ENCODE measurements at places on chromosomes 7 and 10.

GRCh38 chr7:50599385-50599784, 34.2 kb upstream of the DDC start:
- no peaks in the 10 kb centered on the region for H3K36me3 ChIP-seq
- DNase-seq: no peak
- no peak overlapping the region for H3K27ac ChIP-seq
- no peak overlapping the region for H3K4me3 ChIP-seq
- H3K4me1 ChIP-seq: peaks cover 13% of the 10 kb centered on the region

DNA sequence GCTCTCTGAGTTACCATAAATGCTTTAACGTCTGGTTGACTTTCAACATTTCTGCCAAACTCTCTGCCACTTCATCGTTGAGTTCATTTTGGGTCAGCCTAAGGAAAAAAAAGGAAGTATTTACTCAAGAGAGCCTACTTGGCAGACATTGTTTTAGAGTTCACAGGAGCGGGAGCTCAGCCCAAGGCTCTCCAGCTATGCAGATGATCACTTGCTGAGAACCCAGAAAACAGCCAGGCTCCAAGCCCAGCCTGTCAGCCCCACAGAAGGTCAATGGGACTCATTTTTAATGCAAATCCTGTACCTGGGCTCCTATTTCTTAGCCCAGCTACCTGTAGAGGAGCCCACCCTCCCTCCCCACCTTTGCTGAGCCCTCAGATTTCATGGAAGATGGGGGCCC, 45.5 kb downstream of the NOD1 start:
- no peaks in the 10 kb centered on the region for H3K27me3 ChIP-seq
- no peaks in the 10 kb centered on the region for H3K4me1 ChIP-seq
- no peak overlapping the region for H3K4me3 ChIP-seq
- peaks cover 59% of the 10 kb centered on the region for H3K36me3 ChIP-seq
- DNase-seq: no peak

- no peak overlapping the region for H3K27ac ChIP-seq
- H3K4me1 ChIP-seq: no peaks in the 10 kb centered on the region
- H3K4me3 ChIP-seq: no peak overlapping the region
- no peak for DNase-seq
- peaks cover 11% of the 10 kb centered on the region for H3K36me3 ChIP-seq
Measured at GRCh38 chr10:70592186-70592735, 10.3 kb downstream of the PRF1 start.

- H3K4me3 ChIP-seq: no peak overlapping the region
- H3K4me1 ChIP-seq: no peaks in the 10 kb centered on the region
- no peak overlapping the region for H3K27ac ChIP-seq
- no peaks in the 10 kb centered on the region for H3K36me3 ChIP-seq
Measured at GRCh38 chr10:102975483-102976379, 57.6 kb downstream of the CNNM2 start.

GRCh38 chr10:89494575-89494974, 40.8 kb downstream of the SLC16A12 start:
- no peaks in the 10 kb centered on the region for H3K36me3 ChIP-seq
- H3K4me3 ChIP-seq: no peak overlapping the region
- H3K4me1 ChIP-seq: no peaks in the 10 kb centered on the region
- no peak overlapping the region for H3K27ac ChIP-seq
- peaks cover 6% of the 10 kb centered on the region for H3K27me3 ChIP-seq

DNA sequence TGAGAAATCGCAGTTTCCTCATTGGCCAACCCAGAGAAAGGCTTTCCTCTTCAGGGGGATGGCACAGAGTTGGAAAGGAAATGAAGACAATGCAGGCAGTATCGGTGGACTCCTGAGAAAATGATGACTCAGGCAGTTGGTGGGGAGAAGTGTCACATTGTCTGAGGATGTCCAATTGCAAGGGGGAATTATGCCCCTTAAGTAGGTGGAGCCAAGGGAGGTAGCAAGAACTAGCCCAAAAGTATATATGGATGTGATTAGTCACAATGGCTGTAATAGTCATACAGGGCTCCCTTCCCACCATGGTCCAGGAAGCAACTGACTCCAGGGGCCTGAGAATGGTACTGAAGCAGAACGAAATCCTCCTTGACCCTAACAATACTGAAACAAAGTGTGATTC, 58.3 kb upstream of the EGFR start:
- no peaks in the 10 kb centered on the region for H3K36me3 ChIP-seq
- no peaks in the 10 kb centered on the region for H3K4me1 ChIP-seq
- no peak for DNase-seq
- H3K27ac ChIP-seq: no peak overlapping the region
- H3K4me3 ChIP-seq: no peak overlapping the region
- no peaks in the 10 kb centered on the region for H3K27me3 ChIP-seq

DNA sequence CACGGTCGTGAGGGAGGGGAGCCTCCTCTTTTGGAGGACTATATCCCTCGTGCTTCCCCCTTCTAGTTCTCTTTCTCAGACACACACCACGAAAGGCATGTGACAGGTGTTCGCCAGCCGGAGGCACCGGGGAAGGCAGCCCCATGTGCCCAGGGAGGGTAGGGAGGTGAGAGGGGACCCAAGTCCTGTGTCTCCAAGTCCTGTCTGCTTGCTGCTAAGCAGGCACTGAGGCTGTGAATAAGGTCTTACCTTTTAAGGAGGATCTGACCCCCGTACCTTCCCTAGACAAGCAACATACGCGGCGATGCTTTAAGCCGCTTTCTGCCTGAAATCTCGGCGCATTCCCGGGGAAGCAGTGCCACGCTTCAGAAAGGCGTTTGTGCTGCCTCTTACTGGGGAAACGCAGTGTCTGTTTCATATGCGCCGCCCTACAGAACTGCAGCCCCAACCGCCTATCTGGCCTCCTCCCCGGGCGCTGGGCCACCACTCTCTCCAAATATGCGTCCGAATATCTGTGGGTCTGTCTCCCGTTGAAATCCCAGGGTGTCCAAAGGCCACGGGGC, 770 bp downstream of the PLXNA4 start:
- H3K27me3 ChIP-seq: peaks cover 37% of the 10 kb centered on the region
- no peak overlapping the region for H3K4me3 ChIP-seq
- H3K36me3 ChIP-seq: no peaks in the 10 kb centered on the region
- DNase-seq: no peak
- no peaks in the 10 kb centered on the region for H3K4me1 ChIP-seq

DNA sequence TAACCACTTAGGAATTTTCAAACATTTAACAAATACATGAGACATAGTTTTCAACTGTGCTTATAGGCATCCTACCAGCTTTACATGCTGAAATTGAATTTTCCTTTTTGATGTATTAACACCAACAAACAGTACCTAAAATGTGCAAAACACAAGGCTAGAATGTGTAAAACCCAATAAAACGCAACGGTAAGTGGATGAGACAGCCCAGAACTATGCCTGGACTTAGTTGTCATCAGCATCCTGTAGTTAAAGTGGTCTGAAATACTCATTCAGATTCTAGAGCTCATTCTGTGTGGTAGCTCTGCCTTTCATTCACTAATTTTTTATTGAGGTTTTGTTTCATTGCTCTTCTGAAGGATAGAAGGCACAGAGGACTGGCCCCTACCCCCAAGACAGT, 137.1 kb downstream of the BMPER start:
- no peak overlapping the region for H3K27ac ChIP-seq
- no peak overlapping the region for H3K4me3 ChIP-seq
- H3K27me3 ChIP-seq: no peaks in the 10 kb centered on the region
- no peaks in the 10 kb centered on the region for H3K4me1 ChIP-seq
- DNase-seq: no peak

DNA sequence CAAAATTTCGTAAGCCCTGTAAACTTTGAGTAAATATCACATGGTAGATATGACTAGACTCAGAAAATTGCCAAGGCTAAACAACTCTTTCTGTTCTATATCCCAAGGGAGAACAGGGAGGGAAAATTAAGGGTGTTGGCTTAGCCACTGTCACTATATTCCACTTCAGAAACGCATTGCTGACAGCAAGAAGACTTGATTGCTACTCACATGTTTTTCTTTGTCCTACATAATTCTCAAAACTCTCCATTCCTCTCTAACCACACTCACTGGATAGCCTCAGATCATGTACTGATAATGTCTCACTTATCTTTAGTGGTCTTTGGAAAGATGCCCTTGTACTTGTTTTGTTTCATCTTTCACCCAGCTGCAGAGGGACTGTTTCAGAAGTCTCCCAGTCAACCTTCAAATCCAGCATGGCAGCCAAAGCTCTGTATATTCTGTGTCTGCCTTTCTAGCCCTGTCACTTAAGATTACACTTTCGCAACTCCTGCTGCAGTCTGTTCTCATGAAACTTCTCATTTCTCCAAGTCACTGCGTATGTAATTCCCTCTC, 582.4 kb upstream of the FZD8 start:
- no peak overlapping the region for H3K27ac ChIP-seq
- H3K4me1 ChIP-seq: no peaks in the 10 kb centered on the region
- no peak overlapping the region for H3K4me3 ChIP-seq
- no peaks in the 10 kb centered on the region for H3K27me3 ChIP-seq
- no peak for DNase-seq

DNA sequence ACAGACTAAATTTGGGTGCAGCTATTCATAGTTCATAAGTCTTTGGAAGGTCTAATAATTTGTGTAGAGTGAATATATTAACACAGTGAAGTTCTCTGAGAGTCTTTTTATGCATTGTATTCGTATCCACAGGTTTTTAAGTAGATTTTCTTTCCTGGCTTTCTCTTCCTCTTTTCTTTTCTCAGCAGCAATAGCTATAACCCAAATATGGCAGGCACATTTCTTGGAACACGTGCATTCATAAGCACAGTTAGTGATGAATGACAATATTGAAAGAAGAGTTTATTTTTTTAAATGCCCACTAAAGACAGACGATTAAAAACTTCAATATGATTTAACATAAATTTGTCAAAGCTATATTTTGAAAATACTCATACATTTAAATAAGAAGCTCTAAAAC, 220.5 kb upstream of the MBL2 start:
- no peak overlapping the region for H3K27ac ChIP-seq
- no peak for DNase-seq
- H3K4me1 ChIP-seq: no peaks in the 10 kb centered on the region

DNA sequence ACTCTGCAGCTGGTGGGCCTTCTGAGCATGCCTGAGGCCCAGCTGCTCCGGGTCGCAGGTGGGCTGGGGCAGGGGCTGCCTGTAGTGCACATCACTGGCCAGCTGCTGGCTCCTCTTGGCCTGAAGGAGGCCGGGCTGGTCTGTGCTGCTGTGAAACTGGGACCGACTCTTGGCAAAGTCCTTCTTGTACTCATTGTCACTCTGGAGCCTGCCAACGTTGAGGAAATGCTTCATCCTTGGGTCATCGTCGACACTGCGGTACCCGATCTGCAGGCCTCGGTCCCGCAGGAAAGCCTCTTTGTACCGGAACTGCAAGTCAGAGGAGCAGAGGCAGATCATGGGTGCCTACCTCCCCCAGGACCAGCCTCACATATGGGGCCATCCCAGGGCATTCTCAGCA, 37.7 kb downstream of the HABP2 start:
- H3K36me3 ChIP-seq: no peaks in the 10 kb centered on the region
- H3K27me3 ChIP-seq: no peaks in the 10 kb centered on the region
- H3K27ac ChIP-seq: no peak overlapping the region

DNA sequence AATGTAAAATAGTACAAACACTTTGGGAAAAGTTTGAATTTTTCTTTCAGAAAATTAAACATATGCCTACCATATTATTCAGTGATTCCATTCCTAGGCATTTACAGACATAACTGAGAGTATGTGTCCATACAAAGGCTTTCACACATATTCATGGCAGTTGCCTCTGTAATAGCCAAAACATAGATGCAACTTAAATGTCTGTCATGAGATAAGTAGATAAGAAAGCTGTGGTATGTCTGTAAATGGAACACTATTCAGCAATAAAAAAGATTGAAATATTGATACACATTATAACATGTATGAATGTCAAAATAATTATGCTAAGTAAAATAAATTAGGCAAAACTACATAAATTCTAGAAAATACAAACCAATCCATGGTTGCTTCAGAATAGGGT, 964.5 kb upstream of the MBL2 start:
- no peak overlapping the region for H3K4me3 ChIP-seq
- no peak for DNase-seq
- no peaks in the 10 kb centered on the region for H3K27me3 ChIP-seq
- H3K4me1 ChIP-seq: no peaks in the 10 kb centered on the region
- H3K27ac ChIP-seq: no peak overlapping the region

- H3K27me3 ChIP-seq: no peaks in the 10 kb centered on the region
- no peak for DNase-seq
- H3K27ac ChIP-seq: no peak overlapping the region
Measured at GRCh38 chr7:133934262-133934976, 192.7 kb upstream of the LRGUK start.

DNA sequence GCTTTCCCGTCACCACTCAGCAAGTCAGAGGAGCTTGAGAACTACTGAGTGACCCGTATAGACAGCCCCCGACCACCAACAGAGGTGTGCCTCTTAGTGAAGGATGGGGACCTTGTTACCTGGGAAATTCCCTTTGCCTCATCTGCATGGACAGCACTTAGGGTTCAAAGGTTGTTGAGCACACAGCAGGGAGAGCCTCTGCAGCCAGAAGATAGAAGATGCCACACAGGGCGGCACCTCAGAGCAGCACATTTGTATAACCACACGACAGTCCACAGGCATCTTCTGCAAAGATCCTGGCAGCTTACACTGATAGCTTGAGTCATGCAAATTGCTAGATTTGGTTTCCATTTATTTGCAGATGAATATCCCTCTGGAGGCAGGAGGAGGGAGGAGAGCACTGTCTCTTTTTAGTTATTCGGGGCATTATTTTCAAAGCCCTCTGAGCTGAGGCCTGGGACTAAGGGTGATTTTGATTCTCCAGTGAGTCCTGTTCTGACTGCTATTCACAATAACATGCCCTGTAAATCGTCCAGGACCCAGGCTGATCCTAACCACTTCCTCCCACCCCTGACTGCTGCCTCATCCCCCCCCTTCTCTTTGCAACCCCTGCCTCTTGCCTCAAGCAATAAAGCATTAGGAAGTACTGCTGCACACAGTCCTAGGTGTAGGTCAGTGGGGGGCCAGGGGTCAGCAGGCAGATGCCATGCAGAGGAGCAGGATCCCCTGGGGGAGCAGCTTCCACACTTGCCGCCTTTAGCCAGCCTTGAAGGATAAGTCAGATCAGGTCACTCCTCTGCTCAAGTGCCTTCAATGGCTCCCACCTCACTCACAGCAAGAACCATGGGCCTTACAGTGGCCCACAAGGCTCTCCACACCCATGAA, 24.6 kb upstream of the INMT start:
- H3K36me3 ChIP-seq: no peaks in the 10 kb centered on the region
- H3K4me3 ChIP-seq: peak overlapping the region; percentile 81
- DNase-seq: peak; percentile 87
- no peaks in the 10 kb centered on the region for H3K27me3 ChIP-seq

- H3K4me3 ChIP-seq: no peak overlapping the region
- H3K36me3 ChIP-seq: no peaks in the 10 kb centered on the region
Measured at GRCh38 chr10:133027482-133027881, 60.2 kb upstream of the ADGRA1 start.
